SK-MEL-5 (cell line): ENCODE measurements at places on chromosomes 2 and 18. TPM values are rescaled to one million over a fixed set of nuclear protein-coding genes. Genes with fewer than 3 reads are reported as not detected.

GRCh38 chr2:58473165-58473564, 232.0 kb upstream of the FANCL start:
- no peak for DNase-seq

- no peak for DNase-seq
Observed at GRCh38 chr2:39506215-39506614, 69.1 kb upstream of the MAP4K3 start.

DNA sequence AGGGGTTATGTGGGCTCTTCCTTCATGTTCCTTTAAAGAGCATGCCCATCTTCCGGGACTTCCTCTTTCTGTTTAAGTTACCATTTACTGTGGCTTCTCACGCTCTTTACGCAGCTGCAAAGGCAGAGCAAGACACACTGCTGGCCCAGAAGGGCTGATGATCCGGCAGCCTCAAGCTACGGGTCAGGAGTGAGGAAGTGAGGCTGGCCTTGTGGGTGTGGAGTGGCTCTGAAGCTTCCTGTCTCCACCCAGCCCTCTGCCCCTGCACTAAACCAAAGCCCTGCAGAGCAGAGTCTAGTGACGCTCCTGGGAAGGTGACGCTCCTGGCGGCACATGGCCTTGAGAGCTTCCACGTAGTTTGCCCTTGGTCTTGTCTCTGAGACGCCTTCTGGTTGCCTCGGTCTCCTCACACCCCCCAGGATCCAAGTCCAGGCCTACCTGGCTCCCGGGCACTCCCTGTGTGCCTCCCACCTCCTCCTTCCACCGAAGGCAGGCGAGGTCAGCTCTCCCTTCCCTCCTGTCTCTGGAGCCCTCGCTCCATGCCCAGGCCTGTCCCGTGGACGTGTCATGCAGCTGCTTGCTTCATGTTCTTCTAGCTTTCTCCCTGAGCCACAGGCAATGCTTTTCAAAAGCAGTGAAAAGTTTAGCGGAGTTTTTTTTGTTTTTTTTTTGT, 50.3 kb downstream of the ARL4C start:
- no peak for DNase-seq

The AFF3 gene
- total RNA-seq: 2.8 and 4.2 TPM in 2 replicates

DNA sequence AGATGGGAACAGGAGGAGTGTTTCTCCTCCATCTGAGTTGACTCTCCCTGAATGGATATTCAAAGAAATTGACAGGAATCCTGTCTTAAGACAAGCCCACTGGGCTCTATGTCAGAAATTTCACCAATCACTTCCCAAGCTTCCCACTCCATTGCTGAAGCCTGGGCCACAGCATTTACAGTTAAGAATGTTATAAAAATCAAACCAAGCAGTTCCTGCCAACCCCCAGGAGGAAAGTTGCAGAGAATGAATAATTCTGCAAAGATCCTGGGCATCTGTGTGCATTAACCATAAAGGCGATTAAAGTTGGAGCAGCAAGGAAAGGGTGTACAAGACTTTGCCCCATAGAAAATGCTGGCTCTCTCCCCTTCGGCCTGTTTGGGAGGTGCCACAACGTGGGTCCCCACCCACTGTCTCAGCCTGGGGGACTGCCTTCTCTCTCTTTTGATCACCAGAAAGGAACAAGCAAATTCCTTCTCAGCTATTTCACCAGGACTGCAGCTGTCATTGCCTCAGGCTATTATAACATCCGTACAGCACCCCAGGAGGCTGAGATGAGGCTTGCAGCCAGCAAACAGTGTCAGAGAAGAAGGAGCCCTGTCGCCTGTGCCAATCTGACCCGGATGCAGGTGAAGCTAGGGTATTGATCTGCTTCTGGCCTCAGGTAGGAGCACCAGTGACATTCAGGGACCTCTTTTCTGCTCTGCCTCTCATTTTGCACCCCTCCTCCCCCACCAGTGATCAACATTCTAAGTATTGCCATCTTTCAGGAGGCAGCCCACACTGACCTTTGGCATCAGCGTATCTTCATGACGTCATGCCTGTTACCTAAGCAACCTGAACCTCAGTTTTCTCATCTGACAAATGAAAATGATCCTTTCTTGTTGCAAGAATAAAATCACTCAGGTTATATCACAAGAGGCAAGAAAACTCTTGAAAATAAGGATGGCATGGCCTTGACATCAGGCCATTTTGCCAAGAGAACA, 219.0 kb downstream of the SH3BP4 start:
- peak; percentile 78 for DNase-seq

- no peak for DNase-seq
Observed at GRCh38 chr2:132583666-132584360, 86.2 kb downstream of the LYPD1 start.

The WDCP gene
- total RNA-seq: 22.6 and 23.3 TPM in 2 replicates

DNA sequence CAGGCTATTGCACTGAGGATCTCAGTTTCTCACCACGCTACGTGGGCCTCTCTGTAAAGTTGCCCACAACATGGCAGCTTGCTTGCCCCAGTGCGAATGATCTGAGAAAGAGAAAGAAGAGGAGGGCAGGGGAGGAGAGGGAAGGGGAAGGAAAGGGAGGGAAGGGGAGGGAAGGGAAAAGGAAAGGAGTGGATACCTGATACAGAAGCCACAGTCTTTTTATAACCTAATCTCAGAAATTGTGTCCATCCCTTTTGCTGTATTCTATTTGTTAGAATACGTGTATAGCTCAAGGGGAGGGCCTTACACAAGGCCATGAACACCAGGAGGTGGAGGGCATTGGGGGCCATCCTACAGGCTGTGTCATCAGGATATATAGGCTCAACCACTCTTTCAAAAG, 78.3 kb upstream of the PPP1CB start:
- DNase-seq: no peak

The NEU2 gene
- not detected in 2 replicates for total RNA-seq

The CCDC68 gene
- total RNA-seq: not detected in 2 replicates

The TIA1 gene
- total RNA-seq: 66.5 and 78.0 TPM in 2 replicates

The GLI2 gene
- total RNA-seq: 0.16 and 0.24 TPM in 2 replicates

GRCh38 chr18:58863539-58864145, 1.0 kb upstream of the ZNF532 start:
- no peak for DNase-seq

The GLB1L gene
- total RNA-seq: 5.3 and 6.1 TPM in 2 replicates

- DNase-seq: no peak
Observed at GRCh38 chr18:434410-434809, 66.1 kb downstream of the COLEC12 start.

DNA sequence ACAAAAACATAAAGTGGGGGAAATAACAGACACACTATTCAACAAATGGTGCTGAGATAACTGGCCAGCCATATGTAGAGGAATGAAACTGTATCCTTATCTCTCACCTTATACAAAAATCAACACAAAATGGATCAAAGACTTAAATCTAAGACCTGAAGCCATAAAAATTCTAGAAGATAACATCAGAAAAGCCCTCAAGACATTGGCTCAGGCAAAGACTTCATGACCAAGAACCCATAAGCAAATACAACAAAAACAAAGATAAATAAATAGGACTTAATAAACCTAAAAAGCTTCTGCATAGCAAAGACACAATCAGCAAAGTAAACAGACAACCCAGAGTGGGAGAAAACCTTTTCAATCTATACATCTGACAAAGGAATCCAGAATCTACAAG, 278.9 kb downstream of the PIK3C3 start:
- DNase-seq: no peak

DNA sequence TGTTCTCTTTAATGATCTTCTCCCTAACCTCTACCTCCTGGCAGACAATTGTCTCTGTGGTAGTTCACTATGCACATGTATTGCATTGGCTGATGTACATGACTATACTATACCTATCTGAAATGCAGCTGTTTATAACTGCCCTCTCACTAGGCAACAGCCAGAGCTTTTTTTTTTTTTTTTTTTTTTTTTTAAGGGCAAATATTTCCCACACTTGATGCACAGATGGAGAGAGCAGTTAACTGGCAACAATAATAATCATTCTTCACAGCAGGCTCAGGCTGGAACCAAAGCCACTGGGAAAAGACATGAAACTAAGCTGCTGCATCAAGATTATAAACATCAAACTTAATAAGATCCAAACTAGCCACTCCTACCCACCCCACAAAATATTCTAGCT, 707.7 kb downstream of the LRP1B start:
- no peak for DNase-seq

The EPB41L5 gene
- 7.1 and 7.9 TPM in 2 replicates for total RNA-seq

The ACVR1C gene
- 0.69 and 0.93 TPM in 2 replicates for total RNA-seq

GRCh38 chr18:79611040-79611681, 68.4 kb upstream of the CTDP1 start:
- no peak for DNase-seq

The SERPINB12 gene
- not detected in 2 replicates for total RNA-seq

DNA sequence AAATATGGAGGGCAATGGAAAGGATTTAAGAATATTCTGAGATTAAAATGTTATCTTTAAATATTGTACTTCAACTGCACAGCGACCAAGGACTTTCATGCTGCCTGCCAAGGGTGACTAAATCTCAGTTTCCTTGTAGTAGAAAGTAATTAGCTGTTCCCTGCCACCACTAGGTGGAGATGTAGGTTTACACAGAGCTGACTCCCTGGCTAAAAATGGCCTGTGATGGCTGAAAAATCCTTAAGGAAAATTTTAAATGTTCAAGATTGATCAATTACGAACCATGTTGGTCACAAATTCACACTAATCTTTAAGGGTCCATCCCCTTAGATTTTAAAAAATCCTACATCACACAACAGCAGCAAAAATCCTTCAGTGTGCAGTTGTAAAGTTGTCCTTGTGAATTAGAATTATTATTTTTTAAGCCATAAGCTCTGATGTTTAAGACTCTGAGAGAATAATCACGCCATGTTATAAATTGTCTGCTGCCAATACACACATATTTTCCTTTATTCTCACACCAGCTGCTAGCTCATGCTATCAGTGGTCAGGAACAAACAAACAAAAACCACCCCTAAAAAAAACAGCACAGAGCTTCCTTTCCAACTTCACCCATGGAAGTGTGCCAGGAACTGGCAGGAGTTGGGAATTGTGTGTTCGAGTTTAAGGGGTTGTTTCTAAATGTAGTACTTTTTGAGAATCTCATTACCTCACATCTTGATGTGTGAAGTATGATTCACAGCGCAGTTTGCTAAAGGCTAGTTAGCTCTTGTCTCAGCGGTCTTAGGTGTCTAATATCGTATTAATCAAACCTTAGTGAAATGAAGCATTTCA, 399.8 kb downstream of the TMEM182 start:
- peak; percentile 63 for DNase-seq

GRCh38 chr2:235766278-235766677, 272.4 kb downstream of the AGAP1 start:
- peak; percentile 86 for DNase-seq

The INO80C gene
- 1.8 and 2.2 TPM in 2 replicates for total RNA-seq

GRCh38 chr18:36304723-36305122, 7.2 kb downstream of the FHOD3 start:
- no peak for DNase-seq

DNA sequence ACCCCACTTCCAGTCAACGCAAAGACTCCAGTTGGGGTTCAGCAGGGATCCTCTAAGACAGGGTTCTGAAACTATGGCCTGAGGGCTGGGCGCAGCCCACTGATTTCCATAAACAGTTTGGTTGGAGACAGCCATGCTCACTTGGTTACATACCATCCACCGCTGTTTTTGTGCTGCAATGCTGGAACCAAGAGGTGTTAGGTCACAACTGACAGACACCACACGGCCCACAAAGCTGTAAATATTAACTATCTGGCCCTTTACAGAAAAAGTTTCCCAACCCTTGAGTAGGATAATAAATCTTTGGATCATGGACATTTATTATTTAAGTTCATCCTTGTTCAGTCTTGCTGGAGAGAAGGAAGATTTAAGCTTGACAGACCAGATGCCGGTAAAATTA, 8.4 kb upstream of the CD226 start:
- no peak for DNase-seq

The CXCR4 gene
- total RNA-seq: 4.5 and 5.7 TPM in 2 replicates

DNA sequence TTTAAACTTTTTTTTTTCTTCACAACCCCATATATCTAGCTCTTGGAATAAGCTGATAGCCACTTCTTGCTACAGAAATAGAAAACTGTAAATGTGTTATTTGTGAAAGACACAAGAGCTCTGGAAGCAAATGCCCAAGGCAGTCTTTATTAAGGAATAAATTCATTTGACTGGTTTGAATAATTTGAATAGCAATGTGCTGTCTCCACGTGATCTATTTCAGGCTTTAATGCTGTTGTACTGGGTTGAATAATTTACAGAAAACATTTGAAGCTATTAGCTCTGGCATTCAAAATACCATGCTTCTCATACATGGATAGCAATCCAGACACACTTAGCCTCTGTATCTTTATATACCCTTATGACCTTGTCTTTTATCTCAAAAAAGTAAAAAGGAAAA, 366.7 kb upstream of the KCNJ3 start:
- no peak for DNase-seq

DNA sequence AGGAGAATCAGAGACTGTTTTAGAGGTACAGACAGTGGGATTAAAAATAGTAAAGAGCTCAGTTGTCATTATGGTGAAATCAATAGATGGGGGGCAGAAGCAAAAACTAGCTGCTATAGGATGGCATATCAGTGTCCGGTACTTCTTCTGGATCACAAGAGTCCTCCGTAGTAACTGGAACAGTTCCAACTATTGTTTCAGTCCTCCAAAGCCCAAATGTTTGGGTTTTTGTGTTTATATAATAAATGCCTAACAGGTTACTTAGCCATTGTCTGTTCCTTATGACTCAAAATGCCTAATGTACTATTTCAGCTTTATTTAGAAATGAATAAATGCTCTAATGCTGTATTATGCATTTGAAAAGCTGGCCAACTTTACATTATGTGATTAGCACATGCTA, 401.2 kb downstream of the PTH2R start:
- DNase-seq: no peak

GRCh38 chr2:197913084-197913483, 108.7 kb downstream of the PLCL1 start:
- DNase-seq: no peak

GRCh38 chr2:24050041-24050979, 769 bp downstream of the FKBP1B start:
- peak; percentile 21 for DNase-seq

GRCh38 chr2:27025861-27026851, 6.6 kb upstream of the TMEM214 start:
- no peak for DNase-seq
